ENCODE measurements at places on chromosomes 13 and 19. TPM values are rescaled to one million over a fixed set of nuclear protein-coding genes. Genes with fewer than 3 reads are reported as not detected.
A peak's percentile ranks its signal among the peaks of the same experiment; 100 is the strongest.

GRCh38 chr19:29620931-29621351 lies 14.9 kb downstream of the POP4 start:
- no peak overlapping the region for H3K4me3 ChIP-seq
- no peaks in the 10 kb centered on the region for H3K27me3 ChIP-seq
- H3K27ac ChIP-seq = no peak overlapping the region
- no peak for DNase-seq
- H3K36me3 ChIP-seq = peaks cover 5% of the 10 kb centered on the region
- no peaks in the 10 kb centered on the region for H3K4me1 ChIP-seq

DNA sequence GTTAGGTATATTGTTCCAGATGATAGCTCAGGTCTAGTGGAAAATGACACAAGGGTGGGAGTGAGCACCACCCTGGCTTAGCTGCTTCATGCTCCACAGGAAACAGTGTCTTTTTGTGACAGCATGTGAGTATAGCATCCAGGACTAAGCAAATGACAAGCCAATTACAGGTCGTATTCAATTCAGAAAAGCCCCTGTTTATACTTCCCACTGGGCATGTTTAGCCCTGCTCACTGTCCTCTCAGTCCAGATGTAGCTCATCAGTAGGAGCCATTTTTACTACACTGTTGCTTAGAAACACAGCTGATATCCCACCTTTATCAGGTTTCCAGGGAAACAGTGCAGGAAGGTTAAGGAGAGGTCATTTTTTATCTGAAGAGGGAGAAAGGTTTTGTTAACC lies 8.0 kb downstream of the ABHD13 start:
- H3K4me3 ChIP-seq = no peak overlapping the region
- H3K27me3 ChIP-seq = no peaks in the 10 kb centered on the region
- no peak for DNase-seq
- H3K36me3 ChIP-seq = no peaks in the 10 kb centered on the region

Gene TNNI3
- not detected for total RNA-seq

Gene EPSTI1
- 4.0 TPM for total RNA-seq

DNA sequence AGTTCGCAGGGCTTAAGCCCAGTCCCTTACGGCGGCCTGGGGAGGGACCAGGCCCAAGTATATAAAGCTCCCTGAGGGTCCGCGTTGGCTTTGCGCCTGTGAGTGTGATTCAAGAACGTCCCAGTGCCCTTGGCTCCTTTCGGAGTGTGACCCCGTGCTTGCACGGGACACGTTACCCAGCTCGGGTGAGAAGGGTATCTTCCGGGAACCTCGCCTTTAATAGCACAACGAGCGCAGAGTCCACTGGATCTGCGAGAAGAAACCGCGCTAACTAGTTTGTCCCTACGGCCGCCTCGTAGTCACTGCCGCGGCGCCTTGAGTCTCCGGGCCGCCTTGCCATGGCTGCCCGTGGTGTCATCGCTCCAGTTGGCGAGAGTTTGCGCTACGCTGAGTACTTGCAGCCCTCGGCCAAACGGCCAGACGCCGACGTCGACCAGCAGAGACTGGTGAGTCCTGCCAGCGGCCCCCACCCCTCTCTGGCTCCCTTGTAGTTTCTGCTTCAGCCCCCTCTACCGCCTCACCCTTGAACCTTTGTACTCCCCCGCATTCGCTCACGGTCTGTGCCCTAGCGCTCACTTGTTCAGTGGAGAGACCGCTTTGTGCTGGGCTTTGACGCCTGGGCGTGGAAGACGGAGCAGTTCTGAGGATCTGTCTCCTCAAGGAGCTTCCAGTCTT lies at the start of gene DNAJC15:
Gene DNAJC15 (plus strand): TSS at position 298 of the 675 bp plus-strand sequence. CDS start 41 bp downstream, at position 339.
- DNase-seq = peak; percentile 71
- peak within 1 kb of the TSS; percentile 83 for H3K4me3 ChIP-seq
- H3K36me3 ChIP-seq = no peaks in the 10 kb centered on the region
- no peaks in the 10 kb centered on the region for H3K27me3 ChIP-seq

GRCh38 chr19:45779231-45780145 lies 2.8 kb downstream of the DMPK start:
- peaks cover 32% of the 10 kb centered on the region for H3K36me3 ChIP-seq
- peak overlapping the region; percentile 98 for H3K27ac ChIP-seq
- H3K4me3 ChIP-seq = peak overlapping the region; percentile 91
- H3K4me1 ChIP-seq = peaks cover 14% of the 10 kb centered on the region
- DNase-seq = peak; percentile 70

DNA sequence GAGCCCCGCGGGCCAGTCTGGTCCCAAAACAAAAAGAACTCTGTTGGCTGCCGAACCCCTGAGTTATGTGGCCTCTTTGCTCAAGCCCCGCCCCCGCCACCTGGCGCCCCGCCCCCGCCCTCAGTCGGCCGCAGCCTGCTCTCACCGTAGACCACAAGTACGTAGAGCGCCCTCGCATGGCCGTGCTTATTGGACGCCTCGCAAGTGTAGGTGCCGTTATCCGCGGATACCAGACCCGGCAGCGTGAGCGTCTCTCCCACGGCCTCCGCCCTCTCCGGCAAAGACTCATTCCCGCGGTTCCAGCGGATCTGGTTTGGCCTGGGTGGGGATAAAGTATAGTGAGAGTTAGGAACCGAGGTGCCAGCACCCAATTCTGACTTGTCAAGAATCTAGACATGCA lies 5.5 kb upstream of the ZNF428 start:
- no peaks in the 10 kb centered on the region for H3K27me3 ChIP-seq
- H3K27ac ChIP-seq = no peak overlapping the region
- no peak overlapping the region for H3K4me3 ChIP-seq
- H3K36me3 ChIP-seq = no peaks in the 10 kb centered on the region

DNA sequence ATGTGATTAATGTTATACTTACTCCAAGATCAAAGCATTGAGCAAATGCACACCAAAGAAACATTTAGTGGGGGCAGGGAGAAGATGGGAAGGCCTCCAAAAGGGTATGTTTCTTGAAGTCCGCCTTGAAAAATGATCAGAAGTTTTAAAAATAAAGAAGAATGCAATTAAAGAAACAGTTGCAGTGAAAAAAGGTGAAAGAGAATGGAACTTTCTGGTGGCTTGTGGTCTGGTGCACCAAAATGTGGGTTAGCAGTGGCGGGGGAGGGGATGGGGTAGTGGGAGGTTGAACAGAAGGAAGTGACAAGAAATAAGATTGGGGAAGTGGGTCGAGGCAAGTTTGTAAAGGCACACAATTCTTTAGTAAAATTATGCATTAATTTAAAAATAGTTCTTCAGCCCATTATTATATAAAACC lies 2.5 kb downstream of the LCP1 start:
- H3K4me3 ChIP-seq = peak overlapping the region; percentile 48
- no peak overlapping the region for H3K27ac ChIP-seq
- no peaks in the 10 kb centered on the region for H3K27me3 ChIP-seq
- H3K36me3 ChIP-seq = no peaks in the 10 kb centered on the region
- DNase-seq = peak; percentile 15

GRCh38 chr19:54449701-54450069 lies 686 bp downstream of the LENG8 start:
- DNase-seq = no peak
- H3K27ac ChIP-seq = peak overlapping the region; percentile 96
- H3K36me3 ChIP-seq = peaks cover 37% of the 10 kb centered on the region
- H3K4me3 ChIP-seq = peak overlapping the region; percentile 91
- peaks cover 34% of the 10 kb centered on the region for H3K4me1 ChIP-seq
- H3K27me3 ChIP-seq = no peaks in the 10 kb centered on the region

DNA sequence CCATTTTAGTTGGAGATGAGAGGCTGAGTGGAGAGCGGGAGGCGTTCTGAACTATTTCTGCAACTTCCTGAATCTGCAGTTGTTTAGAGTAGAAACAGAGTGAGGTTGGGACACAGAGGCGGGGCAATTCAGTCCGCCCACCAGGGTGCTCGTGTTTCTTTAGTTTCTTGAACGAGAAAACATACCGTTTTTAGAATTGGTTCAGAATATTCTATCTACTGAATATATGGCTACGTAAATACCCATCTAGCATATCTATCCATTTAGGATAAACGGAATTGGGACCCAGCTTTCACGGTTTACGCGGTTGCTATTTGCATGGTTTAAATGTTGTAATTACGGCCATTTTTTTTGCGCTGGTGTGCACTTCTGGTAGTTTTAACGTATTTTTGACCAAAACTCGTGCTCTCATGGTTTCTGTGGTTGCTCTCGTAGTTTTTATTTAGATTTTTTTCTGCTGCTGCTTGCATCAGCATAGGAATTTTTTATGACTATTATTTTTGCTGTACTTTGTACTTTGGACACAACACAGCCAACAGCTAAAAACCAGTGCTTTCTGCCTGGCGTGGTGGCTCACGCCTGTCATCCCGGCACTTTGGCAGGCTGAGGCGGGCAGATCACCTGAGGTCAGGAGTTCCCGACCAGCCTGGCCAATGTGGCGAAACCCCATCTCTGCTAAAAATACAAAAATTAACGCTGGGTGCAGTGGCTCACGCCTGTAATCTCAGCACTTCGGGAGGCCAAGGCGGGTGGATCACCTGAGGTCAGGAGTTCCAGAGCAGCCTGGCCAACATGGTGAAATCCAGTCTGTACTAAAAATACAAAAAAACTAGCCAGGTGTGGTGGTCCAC lies 32.7 kb downstream of the TIMM13 start:
- H3K4me1 ChIP-seq = peaks cover 6% of the 10 kb centered on the region
- H3K36me3 ChIP-seq = no peaks in the 10 kb centered on the region
- no peak for DNase-seq
- no peaks in the 10 kb centered on the region for H3K27me3 ChIP-seq
- H3K27ac ChIP-seq = peak overlapping the region; percentile 1

- no peak overlapping the region for H3K27ac ChIP-seq
- H3K27me3 ChIP-seq = no peaks in the 10 kb centered on the region
- no peaks in the 10 kb centered on the region for H3K36me3 ChIP-seq
- H3K4me1 ChIP-seq = peaks cover 24% of the 10 kb centered on the region
Measured at GRCh38 chr13:39455521-39456175, 147.3 kb downstream of the LHFPL6 start.

- H3K4me1 ChIP-seq = no peaks in the 10 kb centered on the region
- no peak overlapping the region for H3K4me3 ChIP-seq
- no peak overlapping the region for H3K27ac ChIP-seq
- DNase-seq = no peak
- no peaks in the 10 kb centered on the region for H3K27me3 ChIP-seq
- no peaks in the 10 kb centered on the region for H3K36me3 ChIP-seq
Measured at GRCh38 chr13:106398289-106398688, 137.2 kb downstream of the EFNB2 start.

Gene MAG
- 2.8 TPM for total RNA-seq

DNA sequence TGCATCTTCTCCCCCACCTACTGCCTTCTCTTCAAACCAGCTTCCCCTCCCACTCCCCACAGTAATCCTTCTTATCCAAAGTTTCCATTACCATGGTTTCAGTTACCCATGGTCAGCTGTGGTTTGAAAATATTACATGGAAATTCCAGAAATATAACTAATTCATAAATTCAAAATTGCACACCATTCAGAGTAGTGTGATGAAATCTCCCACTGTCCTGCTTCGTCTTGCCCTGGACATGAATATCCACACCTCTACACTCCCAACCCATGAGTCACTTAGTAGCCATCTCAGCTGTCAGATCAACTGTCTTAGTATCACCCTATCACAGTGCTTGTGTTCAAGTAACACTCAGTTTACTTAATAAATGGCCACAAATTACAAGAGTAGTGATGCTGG lies 3.8 kb upstream of the KCTD12 start:
- H3K27me3 ChIP-seq = no peaks in the 10 kb centered on the region
- no peak overlapping the region for H3K27ac ChIP-seq
- no peak for DNase-seq
- H3K4me3 ChIP-seq = no peak overlapping the region
- H3K36me3 ChIP-seq = no peaks in the 10 kb centered on the region

GRCh38 chr13:90910018-90910639 lies 437.4 kb upstream of the MIR17HG start:
- DNase-seq = no peak
- no peak overlapping the region for H3K4me3 ChIP-seq
- H3K4me1 ChIP-seq = no peaks in the 10 kb centered on the region
- no peak overlapping the region for H3K27ac ChIP-seq
- H3K36me3 ChIP-seq = no peaks in the 10 kb centered on the region

Gene IL4I1
- total RNA-seq = 2.2 TPM

DNA sequence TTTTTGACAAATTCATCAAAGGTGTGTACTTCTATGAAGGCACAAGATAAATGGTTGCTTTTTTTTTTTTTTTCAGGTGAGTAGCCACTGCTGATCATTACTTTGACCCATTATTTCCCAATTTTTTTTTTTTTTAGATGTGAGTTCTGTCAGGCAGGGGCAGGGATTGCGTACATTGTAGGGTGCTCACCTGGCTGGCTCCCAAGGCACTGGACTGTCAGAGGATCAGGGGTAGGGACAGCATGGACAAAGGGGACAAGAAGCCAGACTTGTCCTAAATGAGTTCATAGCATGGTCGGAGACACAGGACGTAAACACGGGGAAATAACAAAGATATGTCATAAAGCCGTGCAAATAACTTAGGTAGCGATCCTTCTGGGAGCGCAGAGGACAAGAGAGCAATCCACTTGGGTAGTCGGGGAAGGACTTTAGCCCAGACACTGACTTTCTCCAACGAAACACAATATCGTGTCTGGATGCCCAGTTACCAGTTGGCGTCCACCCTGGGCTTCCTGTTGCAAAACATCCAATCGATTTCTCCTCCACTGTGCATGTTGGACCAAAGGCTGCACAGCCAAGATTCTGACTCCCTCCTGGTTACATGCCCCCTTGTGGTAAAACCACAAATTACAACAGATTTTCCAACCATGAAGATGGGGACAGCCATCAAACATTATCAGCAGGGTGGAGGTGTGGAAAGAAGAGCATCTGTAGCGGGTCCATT lies 27.5 kb upstream of the KATNAL1 start:
- no peak overlapping the region for H3K27ac ChIP-seq
- no peaks in the 10 kb centered on the region for H3K36me3 ChIP-seq
- no peaks in the 10 kb centered on the region for H3K27me3 ChIP-seq
- H3K4me3 ChIP-seq = no peak overlapping the region

GRCh38 chr13:55887561-55887960 lies 1253.2 kb upstream of the PRR20A start:
- H3K4me1 ChIP-seq = no peaks in the 10 kb centered on the region
- no peaks in the 10 kb centered on the region for H3K36me3 ChIP-seq
- no peak overlapping the region for H3K4me3 ChIP-seq
- H3K27ac ChIP-seq = no peak overlapping the region

GRCh38 chr19:40633207-40633606 lies 32.0 kb downstream of the LTBP4 start:
- H3K27me3 ChIP-seq = no peaks in the 10 kb centered on the region
- peaks cover 3% of the 10 kb centered on the region for H3K4me1 ChIP-seq
- H3K4me3 ChIP-seq = no peak overlapping the region
- no peak for DNase-seq
- H3K27ac ChIP-seq = peak overlapping the region; percentile 65
- H3K36me3 ChIP-seq = peaks cover under 1% of the 10 kb centered on the region

DNA sequence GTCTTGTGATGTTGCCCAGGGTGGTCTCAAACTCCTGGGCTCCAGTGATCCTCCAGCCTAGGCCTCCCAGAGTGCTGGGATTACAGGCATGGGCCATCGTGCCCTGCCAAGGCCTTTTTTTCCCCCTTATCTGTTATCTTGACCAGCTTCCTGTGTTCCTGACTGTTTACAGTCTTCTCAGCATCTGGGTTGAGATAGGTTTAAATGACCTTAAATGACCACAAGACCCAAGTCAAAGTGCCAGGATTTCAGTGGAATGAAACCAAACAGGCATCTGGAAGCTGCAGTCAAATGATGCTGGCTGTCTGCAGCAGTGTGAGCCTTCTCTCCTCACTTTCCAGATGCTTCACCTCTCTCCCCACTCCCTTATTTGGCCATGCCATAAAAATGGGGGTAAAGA lies 114.2 kb upstream of the CLDN10 start:
- H3K4me1 ChIP-seq = no peaks in the 10 kb centered on the region
- no peak for DNase-seq
- no peak overlapping the region for H3K27ac ChIP-seq
- no peak overlapping the region for H3K4me3 ChIP-seq

- DNase-seq = no peak
- H3K4me1 ChIP-seq = peaks cover 19% of the 10 kb centered on the region
- no peaks in the 10 kb centered on the region for H3K27me3 ChIP-seq
- H3K36me3 ChIP-seq = no peaks in the 10 kb centered on the region
Measured at GRCh38 chr13:48571126-48571913, 38.4 kb upstream of the RCBTB2 start.

Measured in thoracic aorta (tissue), 2 donors.